ENCODE measurements at places on chromosomes 3 and 15.

GRCh38 chr3:126720596-126720995 lies 16.6 kb downstream of the CHCHD6 start:
- DNase-seq = no peak

DNA sequence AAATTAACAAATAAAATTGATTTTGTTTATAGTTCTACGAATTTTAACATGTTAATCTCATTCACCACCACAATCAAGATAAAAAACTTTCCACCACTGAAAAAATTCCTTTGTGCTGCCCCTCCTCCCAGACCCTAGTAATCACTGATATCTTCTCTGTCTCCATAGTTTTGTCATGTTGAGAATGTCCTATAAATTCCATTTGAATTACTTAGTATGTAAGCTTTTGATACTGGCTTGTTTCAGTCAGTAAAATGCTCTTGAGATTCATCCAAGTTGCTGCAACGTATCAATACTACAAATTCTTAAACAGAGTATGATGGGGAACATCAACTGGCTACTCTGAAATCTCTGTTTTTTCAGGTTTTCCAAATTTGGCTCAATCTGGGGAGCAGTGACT lies 129.6 kb downstream of the CTNNB1 start:
- DNase-seq = no peak

- DNase-seq = no peak
These were observed 40.2 kb downstream of the GPR156 start for GRCh38 chr3:120244834-120245225.

DNA sequence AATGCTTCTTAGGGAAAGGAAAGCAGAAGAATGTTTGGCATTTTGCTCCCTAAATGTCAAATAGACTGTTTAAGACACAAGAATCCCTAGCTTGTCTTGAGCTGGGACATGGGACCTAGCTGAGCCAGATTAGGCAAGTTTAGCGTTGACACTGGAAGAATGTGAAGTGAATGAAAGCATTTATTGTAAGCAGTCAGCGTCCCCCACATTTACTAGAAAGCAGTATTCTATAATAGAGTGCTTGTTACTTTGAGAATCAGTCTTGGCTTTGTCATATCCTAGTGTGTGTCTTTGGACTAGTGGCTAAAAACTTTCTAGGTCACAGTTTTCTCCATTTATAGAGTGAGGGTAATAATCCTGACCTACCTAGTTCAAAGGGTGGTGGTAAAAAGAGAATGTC lies 161.6 kb downstream of the ADAMTSL3 start:
- no peak for DNase-seq

DNA sequence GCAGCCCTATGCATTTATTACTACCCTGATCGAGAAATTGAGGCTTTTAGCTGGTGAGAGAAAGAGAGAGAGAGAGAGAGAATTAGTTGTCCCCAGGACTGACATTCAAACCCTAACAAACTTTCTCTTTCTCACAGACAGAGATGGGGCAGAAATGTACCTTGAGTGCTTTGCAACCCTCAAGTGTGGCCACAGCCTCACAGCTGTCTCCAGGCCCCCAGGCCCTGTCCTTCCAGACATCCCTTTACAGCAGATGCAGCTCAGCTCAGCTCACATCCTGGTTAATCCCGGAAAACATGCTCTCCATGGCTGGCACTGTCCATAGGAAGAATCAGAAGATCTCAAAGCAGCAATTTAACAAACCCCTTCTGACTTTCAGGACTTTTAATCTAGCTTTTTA lies 67.6 kb downstream of the DCLK3 start:
- DNase-seq = no peak

GRCh38 chr3:111861391-111861790 lies 2.3 kb downstream of the PHLDB2 start:
- no peak for DNase-seq

- DNase-seq = no peak
These were observed 74.7 kb downstream of the BTD start for GRCh38 chr3:15676259-15676658.

GRCh38 chr15:47437491-47437890 lies 279.8 kb upstream of the SEMA6D start:
- no peak for DNase-seq

- no peak for DNase-seq
These were observed 139.6 kb downstream of the PTPRG start for GRCh38 chr3:61701011-61701410.

- DNase-seq = no peak
These were observed 301.7 kb downstream of the NTRK3 start for GRCh38 chr15:87954793-87955192.

DNA sequence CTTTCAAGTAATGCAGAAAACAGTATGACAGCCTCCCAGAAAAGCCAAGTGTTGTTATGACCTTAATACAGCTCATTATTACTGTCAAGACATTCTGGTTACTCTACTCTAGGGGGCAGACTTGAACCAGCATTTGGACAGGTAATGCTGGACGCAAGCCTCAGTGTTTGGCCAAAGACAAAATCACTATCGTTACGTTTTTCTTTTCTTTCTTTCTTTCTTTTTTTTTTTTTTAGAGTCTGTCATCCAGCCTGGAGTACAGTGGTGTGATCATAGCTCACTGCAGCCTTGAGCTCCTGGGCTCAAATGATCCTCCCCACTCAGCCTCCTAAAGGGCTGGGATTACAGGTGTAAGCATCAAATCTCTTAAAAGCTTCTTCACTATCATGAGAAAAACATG lies 29.4 kb upstream of the TMEM45A start:
- DNase-seq = no peak

GRCh38 chr3:177883957-177884356 lies 652.3 kb upstream of the KCNMB2 start:
- no peak for DNase-seq

GRCh38 chr3:126926684-126927400 lies 56.1 kb upstream of the PLXNA1 start:
- no peak for DNase-seq

GRCh38 chr3:71063773-71064290 lies 519.7 kb downstream of the FOXP1 start:
- DNase-seq = peak; percentile 63

- no peak for DNase-seq
These were observed 443.8 kb upstream of the TGFBR2 start for GRCh38 chr3:30162579-30162978.

- no peak for DNase-seq
These were observed 1202.7 kb downstream of the OTOL1 start for GRCh38 chr3:162699291-162699690.

- no peak for DNase-seq
These were observed 273.8 kb upstream of the RGMA start for GRCh38 chr15:93362821-93363220.

GRCh38 chr3:139737682-139738361 lies 60.0 kb upstream of the NMNAT3 start:
- no peak for DNase-seq

DNA sequence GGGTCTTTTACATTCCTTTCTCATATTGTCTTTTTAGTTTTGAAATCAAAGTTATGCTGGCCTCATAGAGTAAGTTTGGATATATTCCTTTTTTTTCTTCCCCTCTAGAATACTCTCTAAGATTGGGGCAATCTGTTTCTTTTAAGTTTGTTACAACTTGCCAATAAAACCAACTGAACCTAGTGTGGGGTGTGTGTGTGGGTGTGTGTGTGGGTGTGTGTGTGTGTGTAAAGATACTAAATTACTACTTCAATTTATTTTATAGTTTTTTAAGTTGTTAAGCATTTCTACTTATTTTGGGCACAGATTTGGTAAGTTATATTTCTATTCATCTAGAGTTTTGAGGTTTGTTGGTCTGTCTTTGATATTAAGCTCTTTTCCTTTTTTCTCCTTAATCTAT lies 198.2 kb upstream of the TMC3 start:
- no peak for DNase-seq

DNA sequence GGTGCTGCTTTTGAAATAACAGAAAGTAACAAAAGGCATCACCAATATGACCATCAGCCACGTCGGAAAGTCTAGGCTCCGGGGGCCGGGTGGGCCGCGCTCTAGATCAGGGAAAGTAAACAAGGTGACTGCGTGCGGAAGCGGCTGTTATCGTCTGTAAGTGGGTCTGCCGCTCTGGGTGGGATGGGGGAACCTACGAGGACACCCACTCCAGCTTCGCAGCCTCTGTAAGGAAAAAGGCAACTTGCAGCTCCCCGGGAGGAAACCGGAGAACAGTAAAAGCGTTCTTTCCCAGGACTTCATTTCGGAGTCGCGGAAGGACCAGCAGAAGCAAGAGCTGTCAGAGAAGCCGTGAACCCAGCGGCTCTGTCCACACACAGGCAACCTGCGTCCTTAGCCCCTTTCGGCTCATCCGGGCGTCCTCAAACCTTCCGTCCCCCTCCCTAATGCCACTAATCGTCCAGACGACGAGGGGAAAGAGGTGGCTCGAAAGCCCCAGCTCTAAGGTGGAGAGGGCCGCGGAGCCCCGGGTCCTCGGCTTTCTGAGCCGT lies 461 bp downstream of the XRN1 start:
- DNase-seq = no peak

GRCh38 chr3:124256599-124256998 lies 264.7 kb upstream of the ROPN1 start:
- DNase-seq = no peak

- DNase-seq = no peak
These were observed 154.3 kb upstream of the PLAAT1 start for GRCh38 chr3:193086681-193087080.

DNA sequence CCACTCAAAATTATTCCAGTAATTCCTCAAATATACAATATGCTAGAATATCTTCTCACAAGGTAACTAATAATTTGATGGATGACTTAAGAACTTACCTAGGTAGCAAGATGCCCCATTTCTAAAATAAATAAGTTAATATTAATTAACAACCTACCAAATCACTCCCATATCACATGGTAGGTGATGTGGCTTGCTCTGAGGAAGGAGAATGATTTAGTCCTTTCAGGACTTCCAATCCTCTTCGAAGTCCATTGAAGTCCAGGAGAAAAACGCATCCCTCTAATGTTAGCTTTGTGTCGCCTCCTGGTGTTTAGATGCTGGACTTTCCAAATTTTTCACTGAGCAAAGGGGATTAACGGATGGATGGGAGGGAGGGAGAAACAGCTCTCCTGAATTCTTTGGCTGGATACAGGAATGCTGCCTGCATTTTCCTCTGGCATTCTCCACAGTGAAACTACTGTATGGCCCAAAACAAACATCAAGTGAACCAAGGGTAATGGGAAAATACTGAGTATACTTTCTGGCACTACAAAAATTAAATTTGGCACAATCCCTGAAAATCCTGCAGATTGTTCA lies 58.6 kb downstream of the PRICKLE2 start:
- no peak for DNase-seq

- no peak for DNase-seq
These were observed 830.9 kb upstream of the CFAP20DC start for GRCh38 chr3:59880717-59881116.
